ENCODE measurements at places on chromosomes 2 and 18. TPM values are rescaled to one million over a fixed set of nuclear protein-coding genes. Genes with fewer than 3 reads are reported as not detected.

The MROH2A gene
- not detected for total RNA-seq

GRCh38 chr18:6979954-6980353 lies 137.6 kb downstream of the LAMA1 start:
- no peak for DNase-seq

DNA sequence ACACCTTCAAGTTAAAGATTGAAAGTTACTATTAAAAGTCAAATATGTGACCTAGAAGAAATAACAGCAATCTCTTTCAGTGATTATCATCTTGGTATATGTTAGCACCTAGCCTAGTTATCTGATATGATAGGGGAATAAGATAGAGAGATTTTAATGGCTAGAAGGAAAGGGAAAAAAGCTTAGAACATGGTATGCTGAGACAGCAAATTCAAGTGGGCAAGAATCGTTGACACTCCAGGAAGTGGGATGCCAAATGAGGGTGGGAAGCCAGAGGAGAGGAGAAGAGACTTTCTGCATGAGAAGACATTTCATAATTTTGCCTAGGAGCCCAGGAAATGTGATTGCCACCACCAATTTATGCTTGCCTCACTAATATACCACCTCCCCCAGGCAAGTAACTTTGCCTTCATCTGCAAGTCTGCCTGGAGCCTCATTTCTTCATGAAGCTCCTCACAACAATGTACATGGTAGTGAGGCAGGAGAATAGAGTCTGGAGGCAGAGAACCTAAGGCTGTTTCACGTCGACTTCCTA lies 504.9 kb downstream of the TNS1 start:
- no peak for DNase-seq

DNA sequence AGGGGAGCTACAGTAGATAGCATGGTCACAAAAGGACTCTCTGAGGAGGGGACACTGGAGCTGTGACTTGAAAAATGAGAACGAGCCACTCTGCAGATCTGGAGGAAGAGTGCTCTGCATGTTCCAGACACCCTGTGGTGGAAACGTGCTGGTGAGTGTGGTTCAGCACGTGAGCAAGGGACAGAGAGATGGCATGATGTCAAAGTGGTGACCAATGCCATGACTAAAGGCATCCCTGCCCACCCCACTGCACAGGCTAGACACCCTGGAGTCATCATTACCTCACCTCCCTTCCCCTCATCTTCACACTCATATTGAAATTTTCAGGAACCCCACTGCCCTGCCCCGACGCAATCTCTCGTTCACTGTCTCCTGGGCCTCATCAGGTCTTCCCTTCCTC lies 56.5 kb downstream of the SLC4A5 start:
- peak; percentile 27 for DNase-seq

The ARHGAP28 gene
- total RNA-seq = not detected

The SNED1 gene
- 0.69 TPM for total RNA-seq

- DNase-seq = no peak
These were observed 411.2 kb upstream of the CHAC2 start for GRCh38 chr2:53356291-53356905.

The SERPINB4 gene
- total RNA-seq = not detected

GRCh38 chr2:24423095-24423494 lies 62.8 kb upstream of the ITSN2 start:
- no peak for DNase-seq

DNA sequence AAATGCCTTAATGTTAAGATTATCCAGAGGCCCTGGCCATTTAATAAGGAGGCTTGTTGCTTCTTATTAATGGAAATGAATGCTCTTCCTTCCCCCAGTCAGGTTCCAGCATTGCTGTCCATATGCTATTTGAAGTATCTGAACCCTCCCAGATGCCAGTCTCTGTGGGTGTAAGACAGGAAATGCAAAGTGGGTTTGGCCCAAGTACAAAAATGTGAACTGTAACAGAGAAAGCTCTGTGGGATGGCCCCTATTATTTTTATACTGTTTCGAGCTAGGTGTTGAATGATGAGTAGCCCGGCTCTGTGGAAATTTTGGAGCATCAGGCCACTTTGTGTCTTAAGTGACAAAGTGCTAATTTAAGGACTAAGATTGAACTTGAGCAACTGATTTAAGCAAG lies 141.0 kb downstream of the UXS1 start:
- DNase-seq = no peak

DNA sequence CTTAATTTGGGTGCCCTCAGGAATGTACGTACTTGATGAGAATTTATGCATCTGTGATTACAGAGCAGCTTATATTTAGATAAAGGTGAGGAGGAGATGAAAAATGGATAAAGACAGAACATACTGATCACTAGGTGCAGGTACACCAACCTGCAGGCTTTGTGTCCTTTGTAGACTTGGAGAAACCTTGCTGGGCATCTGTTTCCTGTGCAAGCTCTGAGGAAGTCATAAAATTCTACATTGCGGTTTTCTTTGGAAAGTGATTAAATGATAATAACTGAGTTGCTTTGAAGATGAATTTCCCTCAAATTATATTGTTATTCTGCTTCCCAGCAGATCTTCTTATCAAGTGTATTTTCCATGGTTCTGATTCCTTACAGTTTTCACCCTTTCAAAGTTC lies 7.7 kb downstream of the RAB27B start:
- DNase-seq = no peak

GRCh38 chr18:13320891-13321425 lies 102.4 kb downstream of the LDLRAD4 start:
- no peak for DNase-seq

- no peak for DNase-seq
These were observed 9.1 kb upstream of the SERPINB5 start for GRCh38 chr18:63467699-63468098.

GRCh38 chr18:48072428-48073204 lies 142.2 kb upstream of the SMAD2 start:
- DNase-seq = no peak

- DNase-seq = peak; percentile 24
These were observed 241.0 kb downstream of the FSIP2 start for GRCh38 chr2:185979546-185980071.

GRCh38 chr2:85698184-85698879 lies 4.2 kb downstream of the GNLY start:
- no peak for DNase-seq

DNA sequence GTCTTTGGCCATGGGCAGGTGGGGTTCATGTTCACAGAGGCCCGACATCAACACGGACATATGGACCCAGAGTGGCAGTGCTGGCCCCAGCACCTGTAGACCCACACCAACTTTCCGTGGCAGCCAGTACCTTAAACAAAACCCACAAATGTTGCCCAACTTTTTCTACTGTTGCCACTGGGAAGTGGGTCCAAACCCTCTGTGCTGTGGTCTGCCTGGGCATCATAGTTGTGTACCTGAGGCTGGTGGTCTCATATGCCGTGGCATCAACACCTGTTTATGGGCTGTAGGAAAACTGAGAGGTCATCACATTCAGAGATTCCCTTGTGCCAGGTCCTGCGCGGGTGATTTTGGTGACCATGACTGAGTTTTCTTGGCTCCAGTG lies 79.9 kb downstream of the SH3RF3 start:
- DNase-seq = no peak

DNA sequence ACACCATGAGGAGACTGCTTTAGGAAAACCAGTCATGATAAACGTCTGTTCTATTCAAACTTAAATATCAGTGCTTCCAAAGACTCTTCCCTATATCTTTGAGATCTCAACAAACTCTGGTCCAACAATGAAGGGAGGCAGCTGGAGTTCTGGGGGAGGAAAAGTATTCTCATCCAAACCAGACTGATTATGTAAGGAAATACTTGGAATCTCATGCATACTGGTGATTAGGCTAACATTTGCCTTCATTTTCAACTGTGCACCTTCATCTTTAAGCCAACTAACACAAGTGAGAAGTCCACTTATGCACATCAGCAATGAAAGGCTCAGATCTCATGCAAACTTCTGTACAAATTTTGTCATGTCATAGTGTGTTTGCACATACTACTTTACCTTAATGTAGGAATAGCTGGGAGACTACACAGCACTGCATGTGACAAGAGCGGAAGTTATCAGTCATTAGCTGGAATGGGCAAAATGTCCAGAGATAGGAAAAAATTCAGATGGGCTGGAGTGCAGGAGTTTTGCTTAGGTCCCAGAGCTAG lies 67.5 kb upstream of the STK17B start:
- no peak for DNase-seq

All from activated CD4-positive, alpha-beta T cell treated with anti-CD3 and anti-CD28 coated beads for 36 hours (primary cell).